WTC11 (cell line): ENCODE measurements at places on chromosomes 3 and 15.

GRCh38 chr15:41557673-41558399 is 1.2 kb upstream of the TYRO3 start:
- H3K27me3 ChIP-seq: no peaks in the 10 kb centered on the region; the same call in 1 of the 2 replicates
- peak; percentile 76 for DNase-seq
- peak overlapping the region; percentile 80 for H3K4me3 ChIP-seq
- H3K4me1 ChIP-seq: peaks cover 46% of the 10 kb centered on the region
- H3K27ac ChIP-seq: peak overlapping the region; percentile 81

GRCh38 chr3:4841776-4842440 is 137.3 kb upstream of the BHLHE40 start:
- no peaks in the 10 kb centered on the region for H3K27me3 ChIP-seq
- H3K27ac ChIP-seq: peak overlapping the region; percentile 2; the same call in 1 of the 2 replicates
- H3K36me3 ChIP-seq: no peaks in the 10 kb centered on the region
- no peak for DNase-seq

- peaks cover 3% of the 10 kb centered on the region; the same call in 1 of the 2 replicates for H3K4me1 ChIP-seq
- no peaks in the 10 kb centered on the region for H3K27me3 ChIP-seq
- H3K36me3 ChIP-seq: peaks cover 10% of the 10 kb centered on the region
- H3K4me3 ChIP-seq: no peak overlapping the region
These were observed 129.0 kb downstream of the RPL22L1 start for GRCh38 chr3:170740726-170741591.

GRCh38 chr3:126659915-126660886 is 5.3 kb upstream of the TXNRD3 start:
- H3K4me3 ChIP-seq: no peak overlapping the region
- H3K4me1 ChIP-seq: no peaks in the 10 kb centered on the region
- no peak overlapping the region for H3K27ac ChIP-seq
- peaks cover 22% of the 10 kb centered on the region for H3K27me3 ChIP-seq
- H3K36me3 ChIP-seq: no peaks in the 10 kb centered on the region
- peak; percentile 41 for DNase-seq

DNA sequence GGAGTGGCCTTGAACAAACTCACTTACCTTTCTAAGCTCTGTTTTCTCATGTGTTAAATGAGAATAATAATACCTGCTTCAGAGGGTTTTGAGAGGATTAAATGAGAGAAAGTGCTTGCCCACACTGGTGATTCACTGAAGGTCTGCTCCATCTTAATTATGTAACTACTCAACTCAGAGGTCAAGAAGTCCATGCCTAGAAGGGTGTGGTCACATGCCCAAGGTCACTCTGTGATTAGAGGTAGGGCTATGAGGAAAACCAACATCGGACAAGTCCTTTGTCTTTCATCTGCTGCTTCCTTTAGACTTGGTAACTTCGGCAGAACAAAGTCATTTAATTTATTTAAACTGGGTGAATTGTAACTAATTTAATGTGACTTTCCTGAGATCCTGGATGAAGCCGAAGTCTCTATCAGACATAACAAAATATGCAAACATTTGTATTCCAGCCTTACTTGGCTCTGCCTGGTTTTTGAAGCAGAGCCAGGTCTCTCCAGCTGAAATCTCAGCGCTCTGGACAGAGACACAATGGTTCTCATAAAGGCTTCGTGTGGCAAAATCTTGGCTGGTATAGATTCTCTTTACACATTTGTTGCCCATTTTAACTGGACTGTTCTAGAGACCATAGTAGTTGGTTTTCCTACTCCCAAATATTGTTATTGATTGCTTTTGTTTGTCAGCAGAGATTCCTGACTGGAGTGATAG is 3.0 kb downstream of the CHRNA7 start:
- peaks cover 17% of the 10 kb centered on the region for H3K4me1 ChIP-seq
- no peak overlapping the region for H3K4me3 ChIP-seq
- peaks cover 30% of the 10 kb centered on the region for H3K27me3 ChIP-seq
- H3K36me3 ChIP-seq: no peaks in the 10 kb centered on the region

DNA sequence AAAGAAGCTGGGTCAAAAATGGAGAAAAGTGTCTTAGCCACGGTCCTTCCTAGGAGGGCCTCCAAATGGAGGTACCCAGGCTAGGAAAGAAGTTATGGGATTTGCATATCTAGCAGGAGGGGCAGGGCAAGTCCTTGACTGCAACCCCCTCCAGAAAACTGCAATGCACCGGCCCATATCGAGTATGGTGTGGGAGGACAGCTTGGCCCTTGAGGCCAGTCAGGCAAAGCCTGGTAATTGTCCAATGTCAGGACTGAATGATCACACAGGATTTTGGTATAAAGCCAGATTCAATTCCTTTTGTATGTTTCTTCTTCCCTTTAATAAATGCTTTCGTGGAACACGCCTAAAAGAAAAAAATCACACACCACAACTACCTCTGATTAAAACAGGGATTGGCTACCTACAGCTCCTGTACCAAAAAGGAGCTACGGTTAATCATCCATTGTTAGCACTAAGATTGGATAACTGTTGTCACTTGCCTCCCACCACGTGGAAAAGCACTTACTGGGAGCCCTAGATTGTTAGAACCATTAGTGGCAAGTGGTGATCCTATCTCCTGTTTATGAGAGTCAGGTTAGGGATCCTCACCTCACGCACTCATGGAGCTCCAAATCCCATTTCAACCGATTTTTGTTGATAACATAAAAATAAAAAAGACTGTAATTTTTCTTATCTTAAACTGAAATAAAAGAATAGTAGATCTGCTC is 1.2 kb downstream of the ZNF770 start:
- no peak for DNase-seq
- H3K27ac ChIP-seq: peak overlapping the region; percentile 95
- H3K4me1 ChIP-seq: peaks cover 59% of the 10 kb centered on the region

- H3K4me3 ChIP-seq: no peak overlapping the region
- no peak for DNase-seq
- H3K27me3 ChIP-seq: no peaks in the 10 kb centered on the region
- H3K27ac ChIP-seq: peak overlapping the region; percentile 3; the same call in 1 of the 2 replicates
These were observed 35.1 kb downstream of the PDCD6IP start for GRCh38 chr3:33833408-33834095.

- no peaks in the 10 kb centered on the region for H3K36me3 ChIP-seq
- H3K4me1 ChIP-seq: peaks cover 20% of the 10 kb centered on the region
- peaks cover 57% of the 10 kb centered on the region for H3K27me3 ChIP-seq
- peak; percentile 84 for DNase-seq
These were observed 40.8 kb downstream of the CHST14 start for GRCh38 chr15:40511472-40512133.

DNA sequence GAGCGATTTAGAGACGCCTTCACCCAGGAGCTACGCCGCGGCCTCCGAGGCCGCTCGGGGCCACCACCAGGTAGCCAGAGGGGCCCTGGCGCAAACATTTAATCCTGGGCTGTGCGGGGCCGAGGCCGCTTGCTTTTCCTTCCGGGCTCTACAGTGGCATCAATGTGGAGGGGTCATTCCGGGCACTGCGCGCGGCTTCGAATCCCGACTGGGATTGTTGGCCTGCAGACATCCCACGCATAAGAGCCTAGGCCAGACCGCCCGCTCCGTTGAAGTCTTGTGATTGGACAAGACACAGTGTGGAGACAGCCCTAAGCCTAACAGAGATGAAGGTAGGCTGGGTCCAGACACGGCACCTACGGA is 568 bp upstream of the NCBP2 start:
- H3K4me1 ChIP-seq: peaks cover 31% of the 10 kb centered on the region
- no peaks in the 10 kb centered on the region for H3K27me3 ChIP-seq
- DNase-seq: no peak
- H3K27ac ChIP-seq: peak overlapping the region; percentile 96
- peaks cover 25% of the 10 kb centered on the region for H3K36me3 ChIP-seq

GRCh38 chr3:185778094-185778493 is 46.7 kb downstream of the IGF2BP2 start:
- no peak for DNase-seq
- peak overlapping the region; percentile 51 for H3K27ac ChIP-seq
- H3K27me3 ChIP-seq: no peaks in the 10 kb centered on the region
- H3K4me1 ChIP-seq: peaks cover 89% of the 10 kb centered on the region
- H3K36me3 ChIP-seq: no peaks in the 10 kb centered on the region

GRCh38 chr3:145776782-145777408 is 384.1 kb downstream of the PLOD2 start:
- no peak overlapping the region for H3K27ac ChIP-seq
- no peak overlapping the region for H3K4me3 ChIP-seq
- peak; percentile 42 for DNase-seq
- H3K36me3 ChIP-seq: peaks cover 4% of the 10 kb centered on the region
- H3K4me1 ChIP-seq: no peaks in the 10 kb centered on the region

GRCh38 chr15:53835309-53835708 is 75.8 kb upstream of the WDR72 start:
- no peak for DNase-seq
- 0 out of 2 replicates have a peak, but pooled peaks cover 3% of the 10 kb centered on the region for H3K27me3 ChIP-seq
- H3K27ac ChIP-seq: no peak overlapping the region
- no peak overlapping the region for H3K4me3 ChIP-seq

DNA sequence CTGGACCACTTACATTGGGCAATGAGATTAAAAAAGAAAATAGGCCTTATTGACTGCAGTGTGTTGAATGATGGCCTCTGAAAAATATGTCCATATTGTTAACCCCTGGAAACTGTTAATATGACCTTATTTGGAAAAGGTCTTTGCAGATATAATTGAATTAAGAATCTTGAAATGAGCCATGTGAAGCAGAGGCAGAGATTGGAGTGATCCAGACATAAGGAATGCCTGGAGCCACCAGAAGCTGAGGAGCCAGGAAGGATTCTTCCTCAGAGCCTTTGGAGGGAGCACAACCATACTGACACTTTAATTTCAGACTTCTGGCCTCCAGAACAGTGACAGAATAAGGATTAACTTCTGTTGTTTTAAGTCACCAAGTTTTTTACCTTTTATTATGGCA is 510.4 kb upstream of the AGTR1 start:
- no peaks in the 10 kb centered on the region for H3K36me3 ChIP-seq
- no peak overlapping the region for H3K27ac ChIP-seq
- no peak for DNase-seq
- H3K4me3 ChIP-seq: no peak overlapping the region
- no peaks in the 10 kb centered on the region for H3K27me3 ChIP-seq

- H3K27ac ChIP-seq: no peak overlapping the region
- 0 out of 2 replicates have a peak, but pooled peaks cover 4% of the 10 kb centered on the region for H3K4me1 ChIP-seq
- H3K36me3 ChIP-seq: peaks cover 25% of the 10 kb centered on the region
- DNase-seq: no peak
- H3K27me3 ChIP-seq: peaks cover 3% of the 10 kb centered on the region; the same call in 1 of the 2 replicates
These were observed 473 bp upstream of the COMMD2 start for GRCh38 chr3:149752788-149753136.

GRCh38 chr15:89893027-89893426 is 767 bp downstream of the AP3S2 start:
- peak overlapping the region; percentile 99 for H3K4me3 ChIP-seq
- peaks cover 11% of the 10 kb centered on the region for H3K36me3 ChIP-seq
- DNase-seq: no peak
- H3K4me1 ChIP-seq: peaks cover 14% of the 10 kb centered on the region

GRCh38 chr15:57992761-57993355 is 72.7 kb downstream of the ALDH1A2 start:
- H3K4me3 ChIP-seq: no peak overlapping the region
- no peak overlapping the region for H3K27ac ChIP-seq
- H3K27me3 ChIP-seq: no peaks in the 10 kb centered on the region; the same call in 1 of the 2 replicates
- DNase-seq: no peak
- H3K4me1 ChIP-seq: no peaks in the 10 kb centered on the region
